ENCODE measurements at places on chromosomes 3 and 15.

- no peak for DNase-seq
Measured at GRCh38 chr3:188488801-188489200, 334.8 kb downstream of the LPP start.

DNA sequence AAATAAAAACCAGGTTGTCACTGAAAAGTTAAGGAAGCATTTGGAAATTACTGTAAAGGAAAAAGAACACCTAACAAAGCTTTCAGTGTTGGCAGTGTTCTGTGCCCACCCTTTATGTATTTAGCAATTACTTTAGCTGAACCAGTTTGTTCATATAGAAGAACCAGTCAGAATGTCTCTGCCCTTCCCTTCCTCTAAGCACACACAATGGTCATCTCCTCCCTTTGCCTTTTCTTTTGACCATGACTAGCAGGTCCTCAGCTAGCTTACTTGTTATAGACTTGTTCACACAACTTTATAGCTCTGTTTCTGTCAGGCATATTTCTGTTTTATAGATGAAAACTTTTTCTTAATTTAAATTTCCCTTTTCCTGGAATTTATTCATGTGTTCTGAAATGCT lies 59.6 kb downstream of the AKAP13 start:
- no peak for DNase-seq

- DNase-seq, result no peak
Measured at GRCh38 chr3:156620260-156620659, 54.1 kb upstream of the TIPARP start.

DNA sequence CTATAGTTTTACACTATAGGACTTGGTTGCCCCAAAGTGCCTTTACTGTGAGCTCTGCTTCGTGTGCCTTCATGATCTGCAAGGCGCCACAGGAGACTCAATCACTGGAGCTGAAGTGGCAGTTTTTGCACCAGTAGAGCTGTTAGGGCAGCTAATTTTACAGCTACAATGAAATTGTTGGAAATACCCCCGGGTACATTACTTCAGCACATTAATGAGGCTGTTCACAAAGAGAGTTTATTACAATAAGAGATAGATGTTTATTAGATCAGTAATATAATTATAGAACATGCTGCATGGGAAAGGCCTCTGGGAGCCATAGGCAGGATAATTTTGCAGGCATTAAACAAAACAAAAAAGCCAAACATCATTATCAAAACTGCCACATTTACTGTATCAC lies 231.1 kb downstream of the CTNNB1 start:
- DNase-seq, result no peak

DNA sequence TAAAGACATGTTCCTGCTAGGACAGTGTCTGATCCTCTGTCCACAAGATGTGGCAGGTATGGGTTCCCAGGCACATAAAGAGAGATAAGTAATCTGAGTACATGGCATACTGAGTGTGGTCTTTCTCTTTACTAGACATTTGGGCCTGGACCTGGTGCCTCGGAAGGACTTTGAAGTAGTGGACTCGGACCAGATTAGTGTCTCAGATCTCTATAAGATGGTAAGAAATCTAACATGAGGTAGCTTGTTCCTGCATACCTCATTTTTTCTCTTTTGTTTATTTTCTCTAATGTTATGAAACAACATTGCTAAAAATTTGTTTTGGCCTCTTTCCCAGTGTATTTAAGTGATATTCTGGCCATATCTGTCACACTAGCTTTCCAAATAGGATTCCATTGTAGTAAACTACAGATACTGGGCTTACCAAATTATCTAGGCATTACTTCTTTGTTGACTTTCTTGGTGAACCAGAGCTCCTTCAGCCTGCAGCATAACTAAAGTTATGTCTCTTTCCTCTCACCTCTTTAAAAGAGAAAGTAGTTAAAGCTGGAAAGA lies 309.8 kb upstream of the MANF start:
- DNase-seq, result no peak

GRCh38 chr3:188051801-188052168 lies 102.2 kb upstream of the LPP start:
- DNase-seq, result no peak

DNA sequence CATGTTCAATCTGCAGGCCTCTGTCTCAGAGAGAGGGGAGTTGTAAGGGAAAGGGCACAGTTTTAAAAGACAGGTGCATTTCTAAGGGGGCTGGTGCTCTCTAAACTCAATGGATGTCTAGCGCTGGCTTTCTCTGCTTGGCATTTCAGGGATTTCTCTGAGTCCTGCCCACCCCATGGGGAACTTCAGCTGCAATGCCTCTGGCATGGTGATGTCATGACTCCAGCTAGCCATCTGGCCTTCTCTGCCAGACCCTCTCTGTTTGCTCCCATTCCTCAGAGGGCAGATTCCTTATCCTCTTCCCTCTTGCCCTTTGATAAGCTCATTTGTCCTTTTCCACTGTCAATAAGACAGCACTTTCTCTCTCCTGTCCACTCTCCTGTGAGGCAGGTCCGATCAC lies 40.8 kb downstream of the RPLP1 start:
- no peak for DNase-seq

DNA sequence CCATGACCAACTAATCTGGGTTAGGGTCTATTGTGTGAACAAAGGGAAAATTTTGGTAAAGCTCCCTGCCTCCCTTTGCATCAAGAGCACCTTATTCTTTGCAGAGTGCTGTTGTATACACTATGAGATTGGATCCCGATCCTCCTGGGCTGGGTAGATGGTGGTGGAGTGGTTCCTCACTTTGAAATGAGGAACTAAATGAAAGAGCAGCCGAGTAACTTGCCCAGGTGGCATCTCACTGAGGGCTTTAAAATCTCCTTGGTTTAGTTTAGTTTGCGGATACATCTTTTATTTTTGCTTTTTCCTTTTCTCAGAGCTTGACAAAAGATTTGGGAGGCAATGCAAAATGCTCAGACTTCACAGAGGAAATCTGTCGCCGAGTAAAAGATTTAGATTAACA lies 19.4 kb downstream of the IDH3A start:
- no peak for DNase-seq

DNA sequence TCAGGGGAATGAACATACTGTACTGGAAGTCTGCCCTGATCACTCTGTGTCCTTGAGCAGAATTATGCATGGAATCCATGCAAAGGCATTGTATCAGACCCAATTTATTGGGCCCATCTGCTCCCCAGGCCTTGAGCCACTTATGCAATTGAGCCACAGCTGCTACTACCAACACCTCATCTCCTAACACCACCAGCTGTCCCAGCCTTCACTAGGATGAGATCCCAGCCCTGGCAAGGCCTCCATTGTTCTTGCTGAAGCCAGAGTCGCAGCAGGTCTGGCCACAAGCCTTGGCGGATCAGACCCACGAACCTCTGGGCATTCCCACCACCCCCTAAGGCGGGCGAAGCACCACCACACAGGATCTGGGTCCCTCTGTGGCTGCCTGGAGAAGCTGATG lies 9.2 kb upstream of the NME9 start:
- DNase-seq, result no peak

All from effector CD4-positive, alpha-beta T cell (primary cell).